Stimulated activated CD4-positive, alpha-beta T cell treated with anti-CD3 and anti-CD28 coated beads, TNF-alpha, amount 100 ng/mL, for 1 hour (primary cell): ENCODE measurements at places on chromosomes 12 and 14.

- DNase-seq = no peak
These were observed 28.6 kb upstream of the DICER1 start for GRCh38 chr14:95185767-95186392.

- DNase-seq = no peak
These were observed 12.5 kb downstream of the PGAM5 start for GRCh38 chr12:132723015-132723763.

DNA sequence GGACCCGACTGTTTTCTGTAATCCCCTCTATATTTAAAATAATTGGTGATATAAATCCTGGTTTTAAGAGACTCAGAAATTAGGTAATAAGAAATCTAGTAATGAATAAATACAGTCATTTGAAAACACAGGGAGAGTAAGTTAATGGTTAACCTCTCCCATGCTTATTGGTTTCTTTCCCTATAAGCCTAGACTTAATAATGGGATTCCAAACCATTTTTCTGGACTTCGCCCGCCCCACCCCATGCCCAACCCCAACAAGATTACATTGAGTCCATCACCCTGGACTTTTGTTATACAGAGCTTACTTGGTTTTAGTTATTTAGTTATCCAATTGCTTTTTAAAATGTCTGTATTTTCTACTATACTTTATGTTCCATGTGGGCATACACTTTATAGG lies 98.7 kb downstream of the WIF1 start:
- no peak for DNase-seq

GRCh38 chr14:22598896-22599244 lies 770 bp downstream of the ABHD4 start:
- DNase-seq = no peak

- no peak for DNase-seq
These were observed 569.7 kb downstream of the ALG10 start for GRCh38 chr12:34591966-34592365.

- DNase-seq = no peak
These were observed 96.2 kb downstream of the FIGNL2 start for GRCh38 chr12:51752234-51752889.

DNA sequence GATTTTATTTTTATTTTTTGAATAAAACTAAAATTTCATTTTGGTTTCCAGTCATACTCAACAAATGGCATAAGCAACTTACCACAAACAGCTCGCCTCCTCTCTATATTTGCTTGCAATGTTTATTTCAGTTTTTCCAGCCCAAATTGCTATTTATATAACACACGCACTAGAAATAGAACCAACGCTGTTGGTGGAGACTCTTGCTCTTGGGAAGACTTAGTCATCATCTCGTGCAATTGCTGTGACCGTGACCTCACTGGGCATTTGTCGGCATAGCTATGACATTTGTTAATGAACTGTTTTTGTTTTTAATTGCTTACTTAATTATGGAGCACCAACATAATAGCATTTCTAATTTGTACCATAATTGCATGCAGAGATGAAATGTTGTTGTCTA lies 153.1 kb upstream of the OTX2 start:
- DNase-seq = no peak
